CD4-positive, alpha-beta T cell treated with Interferon alpha-2 for 1 hour (primary cell): ENCODE measurements at places on chromosomes 2 and 18.

DNA sequence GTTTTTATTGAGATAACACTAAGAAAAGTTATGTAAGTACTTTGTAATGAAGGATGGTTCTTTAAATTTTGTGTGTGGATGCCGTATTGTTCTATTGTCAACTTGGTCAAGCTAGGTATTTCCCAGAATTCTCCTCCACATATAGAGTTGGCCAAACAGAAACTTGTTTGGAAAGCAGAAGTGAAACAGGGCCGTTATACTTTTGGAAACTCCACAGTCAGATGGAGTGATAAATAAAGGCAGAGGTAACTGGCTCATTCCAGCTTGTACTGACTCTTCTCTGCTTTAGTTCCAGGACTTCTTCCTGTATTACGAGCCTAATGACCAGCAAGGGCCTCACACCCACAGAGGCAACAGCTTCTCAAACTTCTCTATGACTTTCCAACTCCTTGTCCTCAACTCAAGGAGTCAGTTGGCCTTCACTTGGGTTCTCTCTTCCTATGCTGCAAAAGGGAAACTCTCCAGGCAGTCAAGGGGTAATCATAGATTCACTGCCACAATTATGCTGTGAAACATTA, 16.4 kb upstream of the STARD7 start:
- peak; percentile 33 for DNase-seq

DNA sequence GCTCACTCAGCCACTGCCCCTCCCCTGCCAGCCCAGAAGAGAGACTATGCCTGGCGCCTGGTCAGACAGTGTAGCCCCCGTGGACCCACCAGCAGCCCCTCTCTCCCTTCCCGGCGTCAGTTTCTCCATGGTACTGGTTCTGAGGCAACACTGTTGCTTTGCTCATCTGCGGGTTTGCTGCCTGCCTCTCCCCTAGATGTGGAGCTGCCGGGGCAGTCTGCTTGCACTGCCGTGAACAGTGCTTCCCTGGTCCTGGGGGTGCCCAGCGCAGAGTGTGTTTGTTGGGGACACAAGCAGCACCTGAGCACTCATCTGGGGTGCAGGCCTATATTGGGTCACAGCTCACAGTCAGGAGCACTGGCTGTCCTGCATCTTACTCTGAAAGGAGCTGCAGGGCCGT, 309.9 kb downstream of the NDUFA10 start:
- no peak for DNase-seq

DNA sequence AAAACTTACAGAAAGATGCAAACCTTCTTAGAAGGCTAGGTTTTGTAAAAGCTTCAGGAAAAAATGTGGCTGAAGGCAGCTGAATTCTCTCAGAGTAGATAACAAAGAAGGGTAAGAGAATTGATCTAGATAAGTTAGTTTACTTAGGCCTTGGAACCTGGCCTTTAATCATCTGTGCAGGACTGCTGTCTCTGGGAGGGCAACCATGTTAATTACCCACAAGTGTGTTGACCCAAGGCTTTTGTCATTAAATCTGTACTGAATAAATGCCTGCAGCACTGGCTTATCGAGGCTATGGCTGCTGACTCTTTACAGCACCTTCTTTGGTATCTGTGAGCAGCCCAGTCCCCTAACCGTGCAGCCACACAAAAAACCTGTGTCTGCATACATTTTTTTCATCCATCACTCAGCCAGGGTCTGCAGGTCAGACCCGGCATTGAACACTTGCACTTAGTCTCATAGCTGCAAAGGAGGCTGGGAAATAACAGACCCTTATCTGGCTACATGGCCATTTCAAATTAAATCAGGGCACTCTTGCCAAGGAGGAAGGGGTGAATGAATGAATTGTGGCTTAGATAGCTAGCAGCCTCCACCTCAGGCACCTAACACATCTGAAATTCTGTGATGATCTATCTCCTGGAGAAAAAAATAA, 120.2 kb upstream of the MSH2 start:
- no peak for DNase-seq

GRCh38 chr2:76851000-76851399, 671.2 kb downstream of the LRRTM4 start:
- DNase-seq: no peak

DNA sequence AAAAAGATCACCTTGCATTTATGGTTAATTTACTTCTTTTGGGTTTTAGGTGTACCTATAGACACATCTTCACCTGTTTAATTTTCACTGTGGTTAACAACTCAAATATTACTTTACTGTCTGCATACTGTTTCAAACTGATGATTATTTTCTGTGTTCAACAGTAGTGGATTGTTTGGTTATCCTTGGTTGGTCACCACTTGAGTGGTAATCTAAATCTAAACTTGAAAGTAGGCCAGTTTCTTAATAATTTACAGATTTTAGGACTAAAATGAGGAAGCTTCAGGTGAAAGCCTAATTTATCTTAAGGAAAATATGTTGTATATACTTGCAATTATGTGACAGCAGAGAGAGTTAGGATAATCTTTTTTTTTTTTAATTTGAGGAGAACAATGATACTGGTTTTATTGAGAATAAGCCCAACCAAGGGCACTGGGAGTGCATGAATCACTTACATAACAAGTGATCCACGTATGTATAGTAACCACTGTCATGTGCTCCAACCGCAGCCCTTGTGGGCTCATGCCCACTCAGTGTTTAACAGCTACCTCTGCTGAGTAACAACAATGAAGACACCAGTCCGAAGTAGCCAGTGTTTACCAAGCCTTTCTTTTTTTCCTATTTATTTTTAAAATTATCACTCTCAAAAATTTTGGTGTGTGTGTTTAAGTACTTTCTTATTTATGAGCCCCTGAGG, 31.0 kb upstream of the WDSUB1 start:
- DNase-seq: no peak

- no peak for DNase-seq
Measured at GRCh38 chr18:58069099-58069498, 25.1 kb downstream of the NEDD4L start.
